Activated CD8-positive, alpha-beta memory T cell treated with anti-CD3 and anti-CD28 coated beads for 24 hours (primary cell): ENCODE measurements at places on chromosomes 3 and 15.
A peak's percentile ranks its signal among the peaks of the same experiment; 100 is the strongest.

GRCh38 chr15:90607361-90607760 lies 77.6 kb downstream of the CRTC3 start:
- no peak for DNase-seq

- DNase-seq: peak; percentile 72
Measured at GRCh38 chr3:188950832-188951489, 220.8 kb upstream of the TPRG1 start.

GRCh38 chr15:64749999-64750657 lies 25.3 kb downstream of the RBPMS2 start:
- no peak for DNase-seq

DNA sequence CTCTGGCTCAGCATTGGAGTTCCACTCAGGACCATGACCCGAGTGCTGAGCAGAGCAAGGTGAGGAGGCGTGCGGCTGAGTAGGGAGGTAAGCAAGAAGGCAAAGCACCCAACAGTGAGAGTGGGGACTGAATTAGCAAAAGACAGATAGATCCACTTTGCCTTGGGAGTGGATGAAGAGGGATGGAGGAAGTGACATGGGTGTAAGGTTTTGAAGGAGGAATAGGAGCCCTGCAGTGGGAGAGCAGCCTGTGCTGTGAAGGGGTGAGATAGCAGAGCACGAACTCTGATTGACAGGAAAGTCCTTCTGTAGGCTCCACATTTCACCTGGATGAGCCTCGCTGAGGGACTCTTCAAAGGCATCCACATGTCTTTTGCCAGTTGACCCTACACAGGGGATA lies 522.6 kb downstream of the NTRK3 start:
- DNase-seq: no peak

GRCh38 chr3:120450600-120451271 lies at the start of gene FSTL1:
TSS of gene FSTL1 (minus strand) at chr3:120450992. CDS start at chr3:120450746, 246 bp downstream.
- DNase-seq: peak; percentile 60

- DNase-seq: no peak
Measured at GRCh38 chr3:184405075-184406030, 25.5 kb downstream of the CHRD start.

GRCh38 chr3:50573566-50574443 lies 4.5 kb downstream of the HEMK1 start:
- DNase-seq: peak; percentile 90

DNA sequence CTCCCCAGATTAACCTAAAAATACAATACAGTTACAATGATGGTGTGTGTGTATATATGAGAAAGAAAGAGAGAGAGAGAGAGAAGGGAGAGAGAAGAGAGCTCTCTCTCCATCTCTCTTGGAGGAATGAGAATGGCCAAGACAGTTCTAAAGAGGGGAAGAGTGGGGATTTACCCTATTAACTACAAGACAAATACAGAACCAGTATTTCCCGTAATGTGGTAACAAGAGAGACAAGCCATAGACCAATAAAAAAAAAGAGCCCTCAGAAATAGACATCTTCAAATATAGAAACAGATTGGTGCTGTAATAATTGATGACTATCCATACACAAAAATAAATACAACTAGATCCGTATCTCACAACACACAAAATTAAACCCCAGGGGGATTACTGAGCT lies 87.0 kb downstream of the NSMCE3 start:
- no peak for DNase-seq

DNA sequence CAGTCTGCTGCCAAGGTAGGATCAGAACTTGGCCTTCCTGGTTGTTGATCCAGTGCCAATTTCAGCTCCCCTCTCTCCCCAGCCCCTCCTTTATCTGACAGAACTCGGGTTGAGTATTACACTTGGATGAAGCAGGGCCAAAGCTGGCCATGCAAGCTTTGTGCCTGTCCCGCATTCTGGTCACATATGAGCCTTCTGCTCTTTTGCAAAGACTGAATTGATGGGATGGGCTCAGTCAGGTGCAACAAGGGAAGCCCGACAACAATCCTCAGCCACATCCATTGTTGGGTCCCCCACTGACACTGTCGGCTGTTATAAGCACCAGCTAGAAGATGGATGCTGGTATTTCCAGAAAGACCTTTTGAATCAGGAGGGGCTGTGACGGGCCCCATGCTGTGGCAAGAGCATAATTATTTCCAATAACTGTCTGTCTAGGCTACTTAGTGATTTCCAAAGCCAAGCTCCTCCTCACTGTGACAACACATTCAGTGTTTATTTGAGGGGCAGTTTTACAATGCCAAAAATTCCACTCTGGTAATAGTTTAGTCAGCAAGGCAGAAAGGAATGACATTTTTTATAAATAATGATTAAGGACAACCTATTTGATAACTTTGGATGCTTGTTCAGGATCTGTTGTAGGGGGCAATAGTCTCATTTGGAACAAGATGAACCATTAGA lies 146.8 kb upstream of the FRMD4B start:
- DNase-seq: no peak

DNA sequence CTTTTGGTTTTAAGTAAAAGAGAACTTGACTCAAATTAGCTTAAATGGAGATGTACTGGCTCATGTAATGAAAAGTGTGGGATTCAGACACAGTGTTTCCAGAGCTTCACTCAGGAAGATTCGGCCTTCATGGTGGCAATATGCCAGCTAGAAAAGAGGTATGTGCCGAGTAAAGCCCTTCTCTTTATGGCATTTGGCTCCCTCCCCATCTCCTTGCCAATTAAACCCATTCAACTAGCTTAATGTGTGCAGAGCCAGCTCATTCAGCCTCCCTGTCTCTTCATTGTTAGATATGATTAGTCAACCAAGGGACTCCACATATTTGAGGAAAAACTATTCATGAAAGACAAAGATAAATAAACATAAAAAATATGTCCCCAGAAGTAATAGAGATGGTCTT lies 15.0 kb upstream of the TRANK1 start:
- no peak for DNase-seq

GRCh38 chr3:71110385-71111222 lies 472.9 kb downstream of the FOXP1 start:
- DNase-seq: no peak

DNA sequence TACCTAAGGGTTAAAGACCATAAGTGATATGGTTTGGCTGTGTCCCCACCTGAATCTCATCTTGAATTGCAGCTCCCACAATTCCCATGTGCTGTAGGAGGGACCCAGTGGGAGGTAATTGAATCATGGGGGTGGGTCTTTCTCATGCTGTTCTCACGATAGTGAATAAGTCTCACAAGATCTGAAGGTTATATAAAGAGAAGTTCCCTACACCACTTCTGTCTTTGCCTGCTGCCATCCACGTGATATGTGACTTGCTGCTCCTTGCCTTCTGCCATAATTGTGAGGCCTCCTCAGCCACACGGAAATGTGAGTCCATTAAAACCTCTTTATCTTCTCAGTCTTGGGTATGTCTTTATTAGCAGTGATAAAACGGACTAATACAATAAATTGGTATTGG lies 75.0 kb upstream of the CADPS start:
- no peak for DNase-seq

DNA sequence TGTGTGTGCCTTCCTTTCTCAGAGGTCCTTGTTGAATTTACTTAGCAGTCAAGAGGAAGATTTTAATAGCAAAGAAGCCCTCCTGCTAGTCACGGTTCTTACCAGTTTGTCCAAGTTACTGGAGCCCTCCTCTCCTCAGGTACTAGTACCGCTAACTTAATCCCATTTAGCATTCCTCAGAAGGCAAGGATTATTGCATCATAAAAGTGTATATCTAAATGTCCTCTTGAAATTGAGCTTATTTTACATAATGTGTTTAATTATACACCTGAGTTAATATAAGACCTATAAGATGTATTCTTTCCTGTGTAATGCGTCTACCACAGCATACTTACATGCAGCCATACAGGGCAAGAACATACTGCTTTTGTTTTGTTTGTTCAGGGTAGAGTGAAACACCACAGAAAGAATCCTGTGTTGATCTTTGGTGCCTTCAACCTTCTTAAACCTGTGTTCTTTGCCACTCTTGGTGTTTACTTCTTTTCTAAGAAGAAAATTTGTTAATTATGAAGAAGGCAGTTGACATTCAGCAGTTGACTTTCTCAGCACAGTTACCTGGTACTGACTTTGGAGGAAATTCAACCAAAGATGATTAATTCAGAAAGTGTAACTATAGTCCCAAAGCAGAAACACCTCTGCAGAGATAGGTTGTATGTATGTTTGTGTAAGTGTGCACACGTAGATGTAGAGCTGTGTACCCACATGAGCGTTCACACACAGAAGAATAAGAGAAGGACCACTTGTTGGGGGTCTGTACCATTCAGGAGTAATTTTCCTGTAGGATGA lies 33.1 kb downstream of the POLG start:
- DNase-seq: no peak

DNA sequence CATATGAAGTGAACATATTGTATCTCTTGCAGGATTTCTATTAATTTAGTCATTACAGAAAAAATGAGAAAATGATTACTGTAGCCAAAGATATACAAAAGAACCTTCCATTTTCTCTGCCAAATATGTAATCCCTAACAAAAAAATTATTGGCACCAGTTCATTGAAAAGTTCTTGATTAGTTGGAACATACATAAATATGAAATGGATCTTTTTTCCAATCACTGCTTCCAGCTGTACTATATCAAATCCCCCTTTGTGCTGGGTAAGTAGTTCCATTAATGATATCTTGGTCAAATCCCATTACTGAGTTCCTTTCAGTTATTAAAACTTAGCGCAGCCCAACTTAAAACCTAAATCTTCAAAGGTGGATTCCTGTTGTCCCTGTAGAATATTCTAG lies 263.8 kb downstream of the SLC9A9 start:
- no peak for DNase-seq

GRCh38 chr15:87357637-87358313 lies 898.8 kb downstream of the NTRK3 start:
- no peak for DNase-seq

DNA sequence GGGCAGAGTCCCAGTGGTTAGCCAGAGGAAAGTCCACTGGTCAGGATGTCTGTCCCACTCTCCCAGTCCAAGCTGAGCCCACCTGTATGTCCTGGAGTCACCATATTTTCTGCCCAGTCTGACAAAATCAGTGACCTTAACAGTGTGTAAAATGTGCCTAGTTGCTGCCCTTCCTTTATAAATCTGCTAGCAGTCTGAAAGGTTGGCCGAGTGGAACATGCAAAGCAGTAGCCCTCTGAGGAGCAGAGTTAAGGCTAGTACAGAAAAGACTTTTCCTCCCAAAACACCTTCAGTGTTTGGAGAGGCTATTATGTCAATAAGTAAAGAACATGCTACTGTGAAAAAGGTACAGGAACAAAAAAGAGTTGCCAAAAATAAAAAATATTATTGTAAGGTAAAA lies 15.3 kb downstream of the TTC21A start:
- DNase-seq: no peak

DNA sequence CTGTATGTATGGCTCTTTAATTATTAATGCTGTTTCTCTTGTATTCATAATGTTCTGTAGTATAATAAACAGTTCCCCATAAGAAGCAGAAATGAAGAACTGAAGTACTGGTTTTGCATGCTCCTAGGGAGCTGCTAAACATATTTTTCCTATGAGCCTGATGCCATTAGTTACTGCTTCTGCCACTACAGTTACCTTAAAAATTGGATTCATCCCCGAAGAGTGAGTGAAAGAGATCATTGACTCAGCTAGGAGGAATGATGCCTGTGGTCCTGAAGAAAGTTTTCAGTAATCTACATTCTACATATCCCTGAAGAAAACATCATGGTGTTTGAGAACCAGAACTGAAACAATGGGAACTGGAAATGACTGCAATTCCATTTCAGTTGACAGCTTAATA lies 37.1 kb upstream of the ST3GAL6 start:
- DNase-seq: no peak

DNA sequence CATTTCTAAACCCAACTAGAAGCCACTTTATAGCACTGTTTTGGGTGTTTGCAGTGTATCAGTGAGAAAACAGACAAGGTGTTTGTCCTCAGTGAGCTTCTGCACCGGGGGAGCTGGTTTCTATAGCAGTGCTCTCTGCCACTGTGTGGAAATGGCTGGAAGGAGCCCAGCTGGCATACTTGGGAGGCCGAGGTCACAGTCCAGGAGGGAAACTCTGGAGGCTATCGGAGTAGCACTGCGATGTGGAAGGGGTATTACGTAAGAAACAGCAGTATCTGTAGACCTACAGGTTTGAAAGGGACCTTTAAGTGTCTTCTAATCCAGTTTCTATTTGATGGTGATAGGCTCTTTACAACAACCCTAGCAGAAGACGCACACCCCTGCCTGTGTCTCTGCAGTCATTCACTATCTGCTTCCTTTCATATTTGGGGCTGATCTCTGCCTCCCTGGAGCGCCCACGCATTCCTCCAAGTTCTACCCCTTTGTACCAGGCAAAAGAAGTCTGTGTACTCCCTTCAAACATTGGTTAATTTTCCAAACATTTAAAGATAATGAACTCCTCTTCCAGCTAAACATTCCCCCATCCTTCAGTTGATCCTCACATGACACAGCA lies 87.4 kb upstream of the ADAMTS17 start:
- DNase-seq: no peak

GRCh38 chr3:114299421-114299820 lies 5.6 kb downstream of the TIGIT start:
- DNase-seq: no peak

- DNase-seq: no peak
Measured at GRCh38 chr3:9715764-9716437, 12.3 kb downstream of the CPNE9 start.

GRCh38 chr3:15121936-15122335 lies 23.0 kb upstream of the RBSN start:
- no peak for DNase-seq

- no peak for DNase-seq
Measured at GRCh38 chr3:132598181-132598580, 1.1 kb downstream of the ACKR4 start.

- no peak for DNase-seq
Measured at GRCh38 chr3:191493336-191493735, 32.4 kb downstream of the PYDC2 start.

DNA sequence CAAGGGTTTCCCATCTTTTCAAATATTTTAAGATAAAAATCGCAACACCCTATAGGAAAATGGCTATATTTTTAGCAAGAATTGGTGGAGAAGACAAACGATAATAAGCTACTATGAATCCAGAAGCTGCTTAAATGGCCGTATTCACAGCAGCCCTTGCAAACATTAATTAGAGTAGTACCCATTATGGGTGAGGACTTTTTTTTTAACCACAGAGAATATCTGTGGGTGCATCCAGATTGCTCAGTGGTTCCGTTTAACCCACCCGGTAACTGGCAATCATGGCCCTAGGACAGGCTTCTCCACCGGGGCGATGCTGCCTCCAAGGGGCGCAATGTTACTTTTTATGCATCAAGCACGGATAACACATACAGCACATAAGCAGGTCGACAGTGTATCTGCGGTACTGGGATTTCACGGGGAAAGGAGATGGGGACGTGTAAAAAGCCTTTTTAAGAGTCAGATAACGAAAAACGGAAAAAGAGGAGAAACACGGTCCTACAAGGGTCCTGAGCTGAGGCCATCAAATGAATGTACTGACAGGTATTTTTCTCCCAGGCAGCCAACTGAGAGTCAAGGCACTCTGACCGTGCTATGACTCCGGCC lies 968 bp upstream of the TMEM266 start:
- DNase-seq: no peak

GRCh38 chr3:71461114-71461513 lies 122.4 kb downstream of the FOXP1 start:
- DNase-seq: no peak

- DNase-seq: no peak
Measured at GRCh38 chr15:88917760-88918159, 4.6 kb upstream of the MFGE8 start.

GRCh38 chr3:140420621-140421357 lies 257.1 kb upstream of the TRIM42 start:
- DNase-seq: no peak
